ENCODE measurements at places on chromosomes 5 and 9. TPM values are rescaled to one million over a fixed set of nuclear protein-coding genes. Genes with fewer than 3 reads are reported as not detected.

Gene CDH10
- not detected for polyA plus RNA-seq

Gene SLC24A2
- polyA plus RNA-seq: not detected

Gene NUTM2G
- not detected for polyA plus RNA-seq

Gene SSBP2
- polyA plus RNA-seq: 36.2 TPM

Gene ZNF354C
- polyA plus RNA-seq: 3.6 TPM

Gene EHMT1
- 33.2 TPM for polyA plus RNA-seq

Gene FREM1
- 6.9 TPM for polyA plus RNA-seq

Gene CYLC2
- not detected for polyA plus RNA-seq

Gene FOXD4L3
- not detected for polyA plus RNA-seq

Gene SVEP1
- 0.63 TPM for polyA plus RNA-seq

Gene BAAT
- not detected for polyA plus RNA-seq

Gene BNC2
- 0.36 TPM for polyA plus RNA-seq

Gene JAK2
- 19.4 TPM for polyA plus RNA-seq

Gene SNX30
- polyA plus RNA-seq: 4.4 TPM

Gene KIAA0825
- polyA plus RNA-seq: not detected

Gene ADGRD2
- not detected for polyA plus RNA-seq

Gene PCDHAC2
- polyA plus RNA-seq: 0.25 TPM

Gene TICAM2
- 3.4 TPM for polyA plus RNA-seq

Gene FBXW5
- polyA plus RNA-seq: 191 TPM

Gene STX17
- 10.0 TPM for polyA plus RNA-seq

Gene NXNL2
- polyA plus RNA-seq: 0.75 TPM

Gene BICD2
- polyA plus RNA-seq: 16.1 TPM

Gene CTXN3
- not detected for polyA plus RNA-seq

Gene DCP2
- 6.0 TPM for polyA plus RNA-seq

All from aorta (tissue), 5 donors.